Hematopoietic multipotent progenitor cell treated with erythropoietin and hydrocortisone succinate and interleukin-3 and kit ligand, for 8 days (in vitro differentiated cells): ENCODE measurements at places on chromosomes 7 and 10.

GRCh38 chr7:44141221-44141850 is at the start of gene MYL7:
Gene MYL7 (minus strand): TSS chr7:44141332. CDS start chr7:44141305, 27 bp downstream.
- no peak for DNase-seq

DNA sequence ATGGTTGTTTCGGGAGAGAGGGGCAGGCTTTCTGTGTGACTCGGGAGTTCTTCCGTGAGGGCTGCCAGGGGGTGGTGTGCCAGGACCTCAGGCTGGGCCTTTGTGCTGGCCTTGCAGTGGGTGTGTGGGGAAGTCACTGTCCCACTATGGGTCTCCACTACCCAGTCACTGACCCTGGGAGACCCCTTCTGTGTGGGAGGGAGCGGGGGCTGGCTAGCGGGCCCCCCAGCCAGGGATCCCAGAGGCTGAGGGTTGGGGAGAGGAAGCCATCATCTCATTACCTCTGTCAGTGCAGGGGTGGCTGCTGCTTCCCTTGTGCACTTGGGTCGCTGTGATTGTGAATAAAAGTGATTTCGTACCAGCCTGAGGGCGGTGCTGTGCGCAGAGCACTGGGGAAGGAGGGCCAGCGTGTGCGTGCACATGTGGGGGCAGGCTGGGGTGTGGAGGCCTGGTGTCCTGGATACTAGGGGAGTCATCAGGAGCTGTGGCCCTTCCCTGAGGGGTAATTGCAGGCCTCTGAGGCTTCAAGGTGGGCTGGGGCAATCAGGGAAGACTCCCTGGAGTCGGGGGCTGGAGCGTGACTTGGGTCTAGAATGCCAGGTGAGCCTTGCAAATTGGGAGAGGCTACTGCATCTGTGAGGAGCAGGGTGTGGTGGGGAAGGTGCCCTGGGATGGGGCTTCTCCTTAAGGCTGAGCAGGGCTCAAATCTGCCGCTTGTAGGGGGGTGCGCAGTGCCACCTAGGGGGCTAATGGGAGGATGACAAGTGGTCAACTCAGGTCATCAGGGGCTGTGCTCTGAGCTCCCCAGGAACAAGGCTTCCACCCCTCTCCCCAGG is 98.9 kb downstream of the NEURL1 start:
- peak; percentile 49 for DNase-seq

DNA sequence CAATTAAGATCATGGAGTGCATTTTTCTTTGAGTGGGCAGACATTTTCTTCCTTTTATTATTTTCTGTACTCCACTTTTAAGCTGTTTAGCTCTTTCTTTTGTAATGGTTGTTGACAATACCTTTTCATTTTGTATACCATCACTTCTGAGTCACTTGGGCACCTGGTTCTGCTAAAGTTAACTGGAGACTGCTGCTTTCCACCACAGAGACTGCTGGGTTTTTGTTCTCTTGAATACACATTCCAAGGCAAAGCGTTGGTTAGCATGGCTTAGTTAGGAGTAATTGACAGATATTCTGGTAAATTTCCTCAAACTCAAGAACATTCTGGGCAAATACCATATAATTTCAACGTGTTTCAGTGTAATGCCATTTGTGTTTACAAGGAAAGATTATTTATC is 541.9 kb upstream of the CELF2 start:
- no peak for DNase-seq

- no peak for DNase-seq
Measured at GRCh38 chr7:66967029-66967428, 28.4 kb downstream of the SBDS start.

GRCh38 chr7:133394369-133394768 is 141.5 kb downstream of the EXOC4 start:
- DNase-seq, result no peak

DNA sequence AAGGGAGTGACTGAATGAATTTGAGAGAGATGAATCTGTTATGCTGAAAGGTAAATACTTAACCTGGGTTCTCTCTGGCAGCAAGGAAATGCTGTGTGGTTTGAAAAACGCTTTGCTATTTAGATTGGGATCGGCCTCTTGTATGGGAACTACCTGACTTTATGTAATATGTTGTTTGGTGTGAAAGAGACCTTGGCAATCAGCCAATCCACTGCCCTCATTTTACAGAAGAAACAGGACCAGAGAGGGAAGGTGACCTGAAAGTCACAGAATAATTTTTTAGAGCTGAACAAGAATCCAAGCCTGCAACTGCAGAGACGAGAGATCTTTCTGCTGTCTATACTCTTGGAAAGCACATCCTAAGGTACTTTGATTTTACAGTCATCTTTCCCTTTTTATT is 1.0 kb downstream of the BUD31 start:
- no peak for DNase-seq

DNA sequence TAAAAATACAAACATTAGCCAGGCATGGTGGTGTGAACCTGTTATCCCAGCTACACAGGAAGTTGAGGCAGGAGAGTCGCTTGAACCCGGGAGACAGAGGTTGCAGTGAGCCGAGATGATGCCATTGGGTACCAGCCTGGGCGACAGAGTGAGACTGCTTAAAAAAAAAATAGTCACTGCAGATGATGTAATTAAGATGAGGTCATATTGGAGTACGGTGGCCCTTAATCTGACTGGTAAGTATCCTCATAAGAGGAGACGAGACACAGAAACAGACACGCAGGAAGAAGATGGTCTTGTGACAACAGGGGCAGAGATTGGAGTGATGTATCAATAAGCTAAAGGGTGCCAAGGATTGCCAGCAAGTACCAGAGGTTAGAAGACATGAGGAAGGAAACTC is 156.0 kb downstream of the FAM107B start:
- no peak for DNase-seq

DNA sequence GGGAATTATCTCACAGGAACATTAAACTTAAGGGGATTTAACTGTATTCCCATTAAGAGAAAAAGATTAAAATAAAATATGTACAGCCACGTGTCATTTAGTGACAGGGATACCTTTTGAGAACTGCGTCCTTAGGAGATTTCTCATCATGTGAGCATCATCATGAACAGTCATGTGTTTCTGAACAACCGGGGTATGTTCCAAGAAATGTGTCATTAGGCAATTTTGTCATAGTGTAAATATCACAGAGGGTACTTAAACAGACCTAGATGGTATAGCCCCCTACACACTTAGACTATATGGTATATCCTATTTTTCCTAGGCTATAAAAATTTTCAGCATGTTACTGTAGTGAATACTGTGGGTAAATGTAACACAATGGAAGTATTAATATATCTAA is 840.3 kb downstream of the CNTNAP2 start:
- no peak for DNase-seq

- no peak for DNase-seq
Measured at GRCh38 chr10:31694126-31694685, 234.4 kb downstream of the ARHGAP12 start.

GRCh38 chr7:101173752-101174244 is 6.3 kb downstream of the NAT16 start:
- peak; percentile 65 for DNase-seq

DNA sequence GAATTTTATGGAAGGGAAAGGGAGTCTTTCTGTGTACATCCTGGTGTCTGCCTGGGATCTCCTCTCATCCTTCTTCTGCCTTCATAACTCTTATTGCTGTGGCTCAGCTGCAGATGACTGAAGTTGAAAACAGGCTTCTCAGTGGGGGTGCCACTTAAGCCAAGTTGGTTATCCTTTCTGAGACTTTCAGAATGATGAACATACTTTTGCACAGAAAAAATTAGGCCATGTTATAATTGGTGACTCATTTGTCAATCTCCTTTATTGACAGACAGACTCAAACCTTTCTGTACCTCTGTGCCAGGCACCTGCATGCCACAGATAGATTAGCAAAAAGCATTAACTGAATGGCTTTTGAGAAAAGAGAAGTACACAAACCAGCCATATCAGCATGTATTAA is 430.3 kb downstream of the SORCS1 start:
- DNase-seq, result no peak

DNA sequence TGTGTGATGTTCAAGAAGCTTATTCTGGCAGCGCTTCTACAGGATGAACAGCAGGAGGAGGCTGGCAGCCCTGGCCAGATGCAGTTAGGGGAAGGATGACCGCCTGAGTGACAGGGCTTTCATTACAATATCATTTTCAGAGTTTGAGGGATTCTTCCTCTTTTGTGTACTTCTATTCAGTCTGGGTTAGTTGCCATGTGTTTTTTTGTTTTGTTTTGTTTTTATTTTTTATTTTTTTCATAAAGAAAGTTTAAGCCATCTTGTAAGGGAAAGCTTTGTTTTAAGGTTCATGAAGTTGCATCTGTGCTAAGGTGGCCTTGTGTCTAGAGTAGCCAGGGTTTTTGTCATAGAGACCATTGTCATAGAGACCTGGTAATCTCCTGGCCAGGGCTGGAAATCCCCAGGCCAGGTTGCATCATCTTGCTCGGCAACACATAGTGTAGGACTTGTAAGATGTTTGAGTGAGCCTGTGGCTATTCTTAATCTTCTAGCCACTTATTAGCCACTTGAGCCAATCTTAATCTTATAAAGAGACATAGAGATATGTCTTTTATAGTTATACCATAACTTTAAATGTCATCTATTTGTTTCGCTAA is 230.5 kb upstream of the TMEM229A start:
- no peak for DNase-seq

DNA sequence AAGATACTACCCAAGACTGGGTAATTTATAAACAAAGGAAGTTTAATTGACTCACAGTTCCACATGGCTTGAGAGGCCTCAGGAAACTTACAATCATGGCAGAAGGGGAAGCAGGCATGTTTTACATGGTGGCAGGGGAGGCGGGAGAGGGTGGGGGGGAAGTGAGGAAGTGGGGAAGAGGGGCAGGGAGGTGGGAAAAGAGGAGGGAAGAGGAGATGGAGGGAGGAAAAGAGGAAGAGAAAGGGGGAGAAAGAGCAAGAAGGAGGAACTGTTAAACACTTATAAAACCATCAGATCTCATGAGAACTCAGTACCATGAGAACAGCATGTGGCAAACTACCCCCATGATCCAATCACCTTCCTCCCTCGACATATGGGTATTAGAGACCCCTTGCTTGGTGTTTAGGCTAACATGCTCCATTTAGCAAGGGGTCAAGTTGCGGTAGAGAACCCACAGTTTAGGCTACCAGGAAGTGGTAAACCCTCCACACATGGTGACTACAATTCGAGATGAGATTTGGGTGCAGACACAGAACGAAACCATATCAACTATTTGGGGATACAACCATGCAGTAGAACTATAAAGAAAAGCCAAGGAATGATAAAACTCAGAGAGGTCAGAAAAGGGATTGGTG is 3.5 kb upstream of the LMBR1 start:
- DNase-seq, result no peak

DNA sequence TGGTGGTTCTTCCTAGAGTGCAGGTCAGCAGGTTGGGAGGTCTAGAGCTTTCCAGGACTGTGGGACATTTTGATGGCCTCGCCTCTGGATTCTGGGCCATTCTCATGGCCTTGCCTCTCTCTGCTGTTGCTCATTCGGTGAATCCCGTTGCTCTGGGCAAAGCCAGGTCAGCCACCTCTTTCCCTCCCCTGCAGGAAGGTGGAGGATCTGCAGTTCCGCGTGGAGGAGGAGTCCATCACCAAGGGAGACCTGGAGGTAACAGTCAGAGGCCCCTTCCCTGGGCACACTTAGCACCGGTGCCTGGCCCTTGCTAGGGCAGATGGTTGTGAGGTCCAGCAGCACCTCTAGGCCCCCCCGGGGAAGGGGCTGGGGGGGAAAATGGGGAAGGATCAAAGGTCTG is 74.9 kb downstream of the CLIP2 start:
- no peak for DNase-seq

GRCh38 chr7:16347066-16347826 is 74.1 kb downstream of the CRPPA start:
- DNase-seq, result no peak

GRCh38 chr7:75762350-75762917 is 9.6 kb downstream of the CCL26 start:
- DNase-seq, result peak; percentile 63

DNA sequence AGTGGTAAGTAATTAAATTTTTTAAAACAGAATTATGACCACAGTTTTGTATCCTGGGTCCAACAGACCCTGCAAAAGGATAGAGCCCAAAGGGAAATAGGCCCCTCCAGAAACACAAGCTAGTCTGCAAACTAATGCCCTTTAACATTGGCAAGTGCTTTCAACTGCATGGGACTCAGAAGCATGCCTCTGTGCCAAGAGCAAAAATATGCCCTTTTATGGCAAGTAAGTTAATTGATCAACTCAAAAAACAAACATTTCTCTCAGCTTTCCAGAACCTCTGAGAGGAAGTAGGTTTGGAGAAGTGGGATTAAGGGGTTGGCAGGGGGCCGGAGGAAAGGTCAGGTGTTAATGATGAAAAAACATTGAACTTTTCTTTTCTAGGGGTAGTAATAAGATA is 186.6 kb upstream of the PRSS1 start:
- DNase-seq, result no peak

DNA sequence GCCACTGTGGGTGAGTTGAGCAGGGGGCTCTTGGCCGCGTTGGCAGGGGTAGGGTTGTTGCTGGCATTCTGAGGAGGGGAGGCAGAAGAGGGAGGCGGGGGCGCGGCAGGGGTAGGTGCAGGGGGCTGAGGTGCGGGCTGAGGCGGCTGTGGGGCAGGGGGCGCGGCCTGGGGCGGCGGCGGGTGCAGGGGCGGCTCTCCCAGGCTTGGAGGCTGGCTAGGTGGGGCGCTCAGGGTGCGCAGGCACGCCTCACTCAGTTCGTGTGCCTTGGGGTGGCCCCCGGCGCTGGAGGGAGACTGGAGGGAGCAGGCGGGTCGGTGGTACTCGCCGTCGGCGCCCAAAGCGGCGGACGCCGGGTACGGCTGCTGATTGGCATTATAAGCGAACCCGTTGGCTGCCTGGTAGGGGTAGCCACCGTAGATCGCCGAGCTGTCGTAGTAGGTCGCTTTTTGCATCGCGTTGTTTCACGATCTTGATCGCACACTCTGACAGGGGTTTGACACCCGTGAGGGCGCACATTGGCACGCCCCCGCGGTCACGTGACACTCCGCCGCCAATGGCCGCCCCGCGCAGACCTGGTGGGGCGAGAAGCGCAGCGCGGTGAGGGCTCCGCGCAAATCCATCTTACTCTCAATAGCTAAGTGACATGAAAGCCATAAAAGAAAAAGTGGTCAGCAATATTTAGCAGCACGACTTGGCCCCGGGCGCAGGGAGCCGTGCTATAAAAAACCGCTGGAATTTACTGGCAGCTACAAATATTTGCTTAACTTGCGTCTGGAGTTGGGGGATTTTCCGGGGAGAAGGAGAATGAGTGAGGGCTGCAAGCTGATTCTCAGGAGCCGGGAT is 7.9 kb upstream of the HOXA2 start:
- no peak for DNase-seq
